Esophagus squamous epithelium (tissue), 5 donors: ENCODE measurements at places on chromosomes 13 and 19.

DNA sequence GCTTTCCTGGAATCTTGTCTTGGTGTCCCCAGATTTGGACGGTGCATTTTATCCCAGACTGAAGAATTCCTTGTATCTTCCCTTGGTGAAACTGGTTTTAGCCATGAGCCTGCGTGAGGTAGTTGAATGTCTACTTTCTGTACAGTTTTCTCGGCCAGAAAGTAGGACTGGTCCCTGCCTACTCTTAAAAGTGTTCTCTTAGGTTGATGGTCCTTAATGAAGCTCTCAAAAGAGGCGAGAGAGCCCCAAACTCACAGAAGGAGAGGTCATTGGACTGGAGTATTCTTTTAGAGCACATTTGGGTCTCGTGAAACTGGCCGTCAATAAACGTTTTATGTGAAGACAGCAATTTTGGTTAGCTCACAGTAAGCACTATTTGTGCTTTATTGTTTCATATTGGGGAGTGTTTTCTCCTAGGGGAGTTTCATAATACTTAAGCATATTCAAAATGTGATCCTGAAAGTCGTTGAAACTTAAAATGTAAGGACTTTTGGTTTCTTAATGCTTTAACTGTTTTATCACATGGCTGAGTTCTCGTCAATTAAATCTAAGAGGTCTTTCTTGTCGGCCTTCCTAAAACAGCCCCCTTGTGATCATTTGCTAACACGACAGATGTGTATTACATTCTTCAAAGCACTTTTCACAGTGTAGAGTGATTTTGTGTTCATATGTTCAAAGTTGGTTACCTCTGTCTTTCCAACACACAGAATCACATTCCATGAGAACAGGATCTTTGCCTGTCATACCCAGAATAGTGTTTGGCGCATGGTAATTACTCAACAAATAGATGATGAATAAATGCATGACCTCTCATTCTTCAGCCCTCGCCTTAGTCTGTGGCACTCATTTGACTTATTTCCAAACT lies 889 bp downstream of the GTF2F2 start:
- DNase-seq, result no peak

DNA sequence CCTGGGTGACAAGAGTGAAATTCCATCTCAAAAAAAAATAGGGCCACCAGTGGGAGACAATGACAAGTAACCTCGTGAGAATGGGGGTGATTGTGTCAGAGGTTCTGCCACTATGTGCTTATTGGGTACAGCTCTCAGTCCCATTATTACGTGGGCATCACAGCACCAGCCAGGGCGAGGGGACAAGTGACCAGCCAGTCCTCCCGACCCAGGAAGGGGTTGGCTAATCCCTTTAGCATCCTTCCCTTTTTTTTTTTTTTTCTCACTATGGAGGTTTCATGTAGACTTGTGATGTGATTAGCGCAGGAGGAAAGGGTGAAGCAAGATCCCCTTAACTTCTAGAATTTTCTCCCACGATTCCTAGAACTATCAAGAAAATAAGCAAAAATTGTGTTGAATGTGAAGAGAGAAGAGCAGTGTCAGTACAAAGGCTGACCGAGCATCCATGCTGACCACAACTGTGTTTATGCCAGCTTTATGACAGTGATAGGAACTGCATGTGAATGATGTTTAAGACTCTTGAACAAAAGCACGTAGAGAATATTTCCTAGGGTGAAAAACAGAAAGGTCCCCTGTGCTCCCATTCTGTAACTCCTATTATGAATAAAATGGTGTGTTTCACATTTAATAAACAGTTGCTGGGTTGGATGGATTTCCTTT lies 50.0 kb downstream of the ALOX5AP start:
- DNase-seq, result no peak

DNA sequence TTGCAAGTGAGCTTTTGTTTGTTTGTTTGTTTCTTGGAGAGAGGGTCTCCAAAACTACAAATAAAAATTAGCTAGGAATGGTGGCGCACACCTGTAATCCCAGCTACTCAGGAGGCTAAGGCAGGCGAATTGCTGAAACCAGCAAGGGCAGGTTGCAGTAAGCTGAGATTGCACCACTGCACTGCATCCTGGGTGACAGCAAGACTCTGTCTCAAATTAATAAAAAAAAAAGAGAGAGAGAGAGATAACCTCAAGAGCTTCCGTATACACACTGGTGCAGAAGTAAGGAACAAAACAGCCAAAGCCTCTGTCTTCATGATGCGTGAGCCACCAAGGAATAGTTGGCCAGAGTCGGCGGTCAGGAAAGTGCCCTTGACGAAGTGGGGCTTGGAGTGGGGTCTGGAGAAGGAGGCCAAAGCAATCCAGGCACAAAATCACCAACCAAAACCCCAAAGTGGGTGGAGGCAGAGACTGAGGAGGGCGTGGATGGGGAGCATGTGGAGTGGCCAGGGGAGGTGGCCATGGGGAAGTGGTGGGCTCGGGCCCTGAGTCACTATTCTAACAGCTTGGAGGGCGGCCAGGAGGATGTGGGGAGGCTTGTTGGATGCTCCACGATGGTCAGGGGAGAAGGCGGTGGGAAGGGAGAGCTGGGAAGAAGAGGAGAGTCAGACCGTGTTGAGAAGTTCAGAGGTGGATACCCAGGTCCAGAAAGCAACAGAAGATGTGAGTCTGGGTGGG lies 21.2 kb upstream of the TOMM40 start:
- no peak for DNase-seq

GRCh38 chr19:22832031-22832762 lies at the start of gene ZNF723:
Gene ZNF723, plus strand, starts transcription at chr19:22832291. Its CDS starts 89 bp downstream, at chr19:22832380.
- no peak for DNase-seq

DNA sequence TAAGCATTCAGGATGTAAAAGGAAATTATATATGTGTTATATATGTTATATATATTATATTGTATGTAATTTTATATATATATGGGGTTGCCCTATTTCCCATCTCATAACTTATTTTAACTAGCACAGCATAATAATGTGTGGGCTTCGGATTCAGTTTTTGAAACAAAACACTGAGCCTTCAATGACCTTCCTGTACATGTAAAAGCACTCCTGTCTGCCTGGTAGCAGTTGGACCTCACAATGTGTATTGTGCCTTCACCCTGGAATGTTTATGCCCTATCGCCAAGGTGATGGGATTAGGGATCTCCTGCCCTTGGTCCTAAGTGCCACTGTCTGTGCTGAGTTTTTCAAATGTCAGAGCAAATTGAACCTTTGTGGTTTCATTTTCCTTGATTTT lies 968.8 kb downstream of the TUBA3C start:
- no peak for DNase-seq

DNA sequence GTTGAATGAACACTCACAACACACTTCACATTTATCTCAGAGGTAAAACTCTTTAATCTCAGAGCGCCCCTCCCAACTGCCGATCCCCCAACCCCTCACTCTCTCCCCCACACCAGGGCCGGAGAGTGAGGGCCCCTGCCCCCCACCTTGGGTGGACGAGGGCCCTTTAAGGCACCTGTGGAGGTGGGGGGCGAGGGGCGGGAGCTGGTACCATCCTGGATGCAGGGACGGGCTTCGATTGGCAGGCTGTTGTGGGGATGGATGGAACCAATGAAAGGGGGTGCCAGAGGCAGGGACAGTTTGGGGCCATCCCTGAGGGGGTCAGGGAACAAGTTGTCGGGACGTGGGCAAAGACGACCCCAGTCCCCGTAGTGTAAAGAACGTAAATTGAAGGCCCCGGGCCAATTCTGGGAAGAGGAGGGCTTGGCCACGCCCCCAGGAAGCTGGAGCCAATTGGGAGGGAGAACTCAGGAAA lies 1.7 kb upstream of the PNKP start:
- DNase-seq, result no peak

- no peak for DNase-seq
These were observed 368.2 kb downstream of the COG6 start for GRCh38 chr13:40023595-40024203.

DNA sequence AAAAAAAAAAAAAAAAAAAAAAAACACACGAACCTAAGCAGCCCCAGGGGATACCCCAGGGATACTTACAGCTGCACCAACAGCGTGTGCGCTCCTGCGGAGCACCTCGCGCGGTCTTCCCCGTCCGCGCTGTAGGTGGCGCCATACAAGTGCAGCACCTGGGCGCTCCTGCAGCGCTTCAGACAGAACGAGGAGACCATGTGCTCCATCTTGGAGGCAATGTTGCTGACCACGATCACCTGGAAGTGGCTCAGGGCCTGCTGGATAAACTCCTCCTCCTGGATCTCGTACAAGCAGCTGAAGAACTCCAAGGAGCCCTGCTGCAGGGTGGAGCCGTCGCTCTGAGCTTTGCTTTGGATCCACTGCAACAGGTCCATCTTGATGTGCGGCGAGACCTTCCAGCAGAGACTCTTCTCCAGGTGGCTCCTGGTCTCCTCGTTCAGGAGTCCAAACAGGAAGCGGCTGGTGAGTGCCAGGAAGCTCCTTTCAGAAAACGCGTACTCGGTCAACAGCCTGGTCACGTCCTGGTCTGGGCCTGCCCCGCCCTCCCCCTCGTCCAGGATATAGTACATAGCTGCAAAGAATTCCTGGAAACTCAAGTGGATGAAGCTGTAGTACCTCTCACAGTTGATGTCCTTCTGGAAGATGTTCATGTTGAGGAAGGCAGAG lies 14.5 kb downstream of the NLRP12 start:
- DNase-seq, result no peak

GRCh38 chr19:18989316-18989715 lies 44.0 kb downstream of the SUGP2 start:
- DNase-seq, result no peak

DNA sequence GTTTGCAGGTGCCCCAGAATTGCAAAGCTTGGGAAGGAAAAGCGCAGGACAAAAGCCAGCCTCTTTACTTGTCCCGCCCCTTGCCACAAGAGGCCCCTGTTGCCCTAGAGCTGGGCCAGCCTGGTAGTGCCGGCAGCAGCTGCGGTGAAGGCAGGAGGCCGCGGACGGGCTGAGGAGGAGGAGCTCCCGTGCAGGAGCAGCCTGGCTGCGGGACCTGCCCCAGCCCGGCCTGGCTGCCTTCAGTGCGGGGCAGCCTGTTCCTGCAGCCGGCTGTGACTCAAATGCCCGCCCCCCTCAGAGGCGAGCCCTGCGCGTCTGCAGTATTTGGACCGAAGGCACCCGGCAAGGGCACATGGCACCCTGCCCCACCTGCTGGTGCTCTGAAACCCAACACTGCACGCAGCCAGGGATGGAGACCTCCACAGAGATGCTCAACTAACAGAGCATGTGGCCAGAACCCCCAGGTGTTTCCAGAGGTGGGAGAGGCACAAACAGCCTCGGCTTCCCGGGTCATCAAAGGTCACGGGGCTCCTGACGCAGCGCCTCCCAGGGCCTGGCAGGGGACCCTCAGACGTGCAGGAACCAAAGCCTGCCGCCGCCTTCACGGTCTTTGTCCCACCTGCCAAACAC lies 29.7 kb downstream of the NAXD start:
- DNase-seq, result no peak

DNA sequence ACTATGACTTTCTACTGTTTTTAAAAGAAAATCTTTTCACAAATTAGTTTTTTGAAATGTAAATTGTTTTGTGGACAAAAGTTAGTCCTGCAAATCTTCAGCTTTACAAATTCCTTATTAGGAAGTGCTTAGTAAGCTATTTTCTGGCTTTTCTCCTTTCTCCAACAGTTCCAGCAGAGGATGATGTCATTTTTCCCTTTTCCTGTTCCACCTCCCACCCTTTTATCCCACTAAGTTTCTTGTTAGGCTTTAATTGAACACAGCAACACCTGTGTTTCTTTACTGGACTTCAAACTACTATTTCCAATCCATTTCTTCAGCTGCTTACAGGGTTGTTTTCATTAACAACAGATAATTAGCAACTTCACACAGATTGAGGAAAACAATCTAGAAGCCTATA lies 389.2 kb downstream of the NDFIP2 start:
- DNase-seq, result no peak

GRCh38 chr19:46404055-46404752 lies 9.2 kb downstream of the CCDC8 start:
- no peak for DNase-seq

DNA sequence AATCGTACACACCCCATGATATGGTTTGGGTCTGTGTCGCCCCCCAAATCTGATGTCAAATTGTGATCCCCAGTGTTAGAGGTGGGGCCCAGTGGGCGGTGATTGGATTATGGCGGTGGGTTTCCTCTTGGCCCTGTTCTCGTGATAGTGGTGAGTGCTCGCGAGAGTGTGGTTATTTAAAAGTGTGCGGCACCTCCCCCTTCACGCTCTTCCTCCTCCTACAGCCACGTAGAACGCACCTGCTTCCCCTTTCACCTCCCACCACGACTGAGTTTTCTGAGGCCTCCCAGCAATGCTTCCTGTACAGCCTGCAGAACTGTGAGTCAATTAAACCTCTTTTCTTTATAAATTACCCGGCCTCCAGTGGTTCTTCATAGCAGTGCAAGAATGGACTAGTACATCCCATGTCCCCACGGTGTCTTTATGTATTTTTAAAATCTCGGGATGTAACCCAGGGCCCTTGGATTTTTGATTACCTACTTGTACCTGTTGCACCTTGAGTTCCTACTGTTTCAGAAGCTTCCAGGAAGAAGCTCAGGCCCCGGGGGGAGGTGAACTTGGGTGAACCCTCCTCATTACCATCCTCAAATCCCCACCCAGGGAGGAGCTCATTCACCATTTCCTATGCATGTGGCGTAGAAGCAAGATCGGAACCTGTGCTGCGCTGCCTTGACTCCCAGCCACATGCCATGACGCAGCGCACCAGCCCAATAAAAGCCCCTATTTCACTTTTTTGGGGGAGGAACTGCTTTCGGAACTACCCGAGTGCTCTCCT lies 52.4 kb downstream of the TEX29 start:
- no peak for DNase-seq

GRCh38 chr19:46745521-46746280 lies at the start of gene FKRP:
Gene FKRP, plus strand, starts transcription at chr19:46746057. Its CDS starts 9,394 bp downstream, at chr19:46755451.
- DNase-seq, result no peak

- DNase-seq, result no peak
These were observed 214.8 kb upstream of the UBL3 start for GRCh38 chr13:30065181-30065580.

DNA sequence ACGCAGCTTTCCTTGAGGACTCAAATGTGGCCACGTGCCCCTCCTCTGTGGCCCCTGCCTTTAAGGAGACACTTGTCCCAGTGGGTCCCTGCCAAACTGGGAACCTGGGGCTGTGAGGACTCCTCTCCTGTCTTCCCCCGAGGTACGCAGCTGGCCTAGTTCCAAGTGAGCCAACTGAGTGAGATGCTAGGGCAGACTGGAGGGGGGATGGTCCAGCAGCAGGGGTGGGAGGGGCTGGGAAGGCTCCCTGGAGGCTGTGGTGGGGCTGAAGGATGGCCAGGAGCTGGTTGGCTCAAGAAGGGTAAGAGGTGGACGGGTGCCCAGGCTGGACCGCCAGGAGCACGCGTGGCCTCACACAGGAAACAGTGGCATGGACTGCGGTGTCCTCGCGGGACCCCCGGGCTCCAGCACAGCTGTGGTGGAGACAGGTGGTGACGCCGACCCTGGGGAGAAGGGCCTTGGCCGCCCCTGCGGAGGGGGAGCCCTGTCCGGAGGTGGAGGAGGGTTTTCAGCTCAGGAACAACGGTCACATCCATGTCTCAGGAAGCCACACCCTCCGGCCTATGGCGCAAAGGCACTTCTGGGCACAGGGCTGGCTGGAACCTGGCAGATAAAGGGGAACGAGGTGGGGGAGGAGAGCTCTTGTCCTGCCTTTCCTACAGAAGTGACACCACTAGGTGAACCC lies 45.8 kb downstream of the MLLT1 start:
- no peak for DNase-seq
